ENCODE measurements at places on chromosomes 4 and X.

DNA sequence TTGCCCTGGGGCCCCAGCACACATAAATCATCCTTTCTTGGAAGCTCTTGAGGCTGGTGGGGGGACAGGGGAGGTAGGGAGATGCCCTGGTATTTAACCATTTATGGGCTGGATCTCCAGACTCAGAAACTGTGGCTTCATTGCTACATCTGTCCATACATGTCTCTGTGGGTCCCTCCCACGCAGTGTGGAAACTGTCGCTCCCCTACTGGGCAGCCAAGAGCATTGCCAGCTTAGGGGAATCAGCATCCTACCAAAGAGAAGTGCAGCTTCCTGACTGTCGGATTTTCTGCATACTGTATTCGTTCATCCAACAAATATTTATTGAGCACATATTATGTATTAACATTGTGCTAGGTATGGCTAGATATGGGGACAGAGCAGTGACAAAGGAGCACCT lies 3.7 kb downstream of the GRIPAP1 start:
- no peak for DNase-seq

- DNase-seq = no peak
Observed at GRCh38 chr4:189519186-189519585, 421.5 kb upstream of the FRG1 start.

- DNase-seq = no peak
Observed at GRCh38 chr4:76611616-76612207, 176.7 kb downstream of the SHROOM3 start.

DNA sequence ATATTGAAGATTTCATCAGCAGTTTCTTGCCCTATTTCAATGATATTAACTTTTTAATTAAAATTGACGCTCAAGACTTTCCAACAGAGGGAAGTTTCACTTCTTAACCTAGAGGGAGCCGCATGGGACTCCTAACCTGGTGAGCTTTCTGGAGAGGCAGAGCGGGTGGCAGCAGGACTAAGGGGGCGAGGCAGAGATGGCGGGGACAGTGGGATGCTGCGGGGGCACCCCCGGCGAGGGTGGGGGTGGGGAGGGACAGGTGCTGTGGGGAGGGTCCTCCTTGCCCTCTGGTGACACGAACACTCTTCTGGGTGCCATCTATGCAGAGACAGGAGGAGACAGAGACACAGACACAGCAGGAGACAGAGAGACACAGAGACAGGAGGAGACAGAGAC lies 104.4 kb downstream of the ADRA2C start:
- DNase-seq = no peak

- no peak for DNase-seq
Observed at GRCh38 chrX:153870791-153871360, 15.1 kb downstream of the L1CAM start.

- DNase-seq = no peak
Observed at GRCh38 chrX:9907645-9908387, 59.3 kb upstream of the CLDN34 start.

- DNase-seq = no peak
Observed at GRCh38 chr4:150906987-150907633, 108.0 kb downstream of the LRBA start.

DNA sequence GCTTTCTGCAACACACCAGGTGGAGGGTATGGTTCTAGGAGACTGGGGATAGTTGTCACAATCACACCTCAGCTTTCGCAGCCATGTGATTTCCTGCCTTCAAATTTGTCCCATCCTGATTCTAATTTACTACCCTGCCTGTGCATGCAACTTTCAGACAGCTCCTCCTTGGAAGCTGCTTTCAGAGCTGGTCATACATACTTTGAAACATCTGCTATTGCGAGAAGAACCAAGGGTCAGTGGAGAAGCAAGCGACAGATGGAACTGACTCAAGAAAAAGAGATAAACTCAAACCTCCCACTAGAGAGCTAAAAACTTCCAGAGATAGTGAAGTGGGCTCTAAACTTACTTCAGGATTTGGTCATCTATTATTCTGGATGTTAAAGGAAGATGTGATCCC lies 381.7 kb upstream of the FGF13 start:
- no peak for DNase-seq

DNA sequence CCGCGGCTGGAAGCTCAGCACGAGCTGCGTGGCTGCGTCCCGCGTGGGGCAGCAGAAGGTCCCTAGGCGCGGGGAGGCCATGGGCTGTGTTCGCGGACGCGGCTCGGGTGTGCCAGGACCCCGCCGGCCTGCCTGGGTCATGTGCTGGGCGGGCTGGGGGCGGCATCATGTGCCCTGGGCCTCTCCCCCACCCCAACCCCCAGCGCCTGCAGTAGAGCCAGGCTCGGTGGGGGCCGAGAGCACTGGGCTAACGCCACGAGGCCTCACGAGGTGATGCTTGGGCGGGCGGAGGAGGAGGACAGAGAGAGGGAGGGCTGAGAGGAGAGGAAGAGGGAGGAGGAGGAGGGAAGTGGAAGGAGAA lies at the start of gene GPR143:
GPR143 (minus strand) TSS at position 111 of the 361 bp plus-strand sequence; CDS start at position 81, 30 bp downstream.
- no peak for DNase-seq

- DNase-seq = no peak
Observed at GRCh38 chr4:168713253-168713652, 216.4 kb downstream of the PALLD start.

- DNase-seq = no peak
Observed at GRCh38 chr4:150158041-150158440, 79.8 kb downstream of the DCLK2 start.

- no peak for DNase-seq
Observed at GRCh38 chr4:5781691-5782090, 70.7 kb downstream of the EVC start.

DNA sequence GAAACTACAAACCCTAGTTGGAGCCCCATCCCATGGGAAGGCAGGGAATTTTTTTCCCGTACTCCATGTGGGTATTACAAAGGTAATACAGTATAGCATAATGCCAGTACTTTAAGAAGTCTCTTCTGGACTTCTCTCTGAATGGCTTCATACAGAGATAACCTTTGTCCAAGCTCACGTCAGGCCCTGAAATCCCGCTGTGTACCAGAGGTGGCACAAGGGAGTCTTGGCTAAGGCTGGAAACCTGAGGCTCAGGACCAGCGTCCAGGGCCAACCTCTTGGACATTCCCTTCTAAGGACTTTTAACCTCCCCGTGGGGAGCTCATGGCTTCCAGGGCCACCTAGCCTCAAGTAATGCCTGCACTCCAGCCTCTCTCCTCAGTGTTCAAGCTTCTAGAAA lies 338.9 kb upstream of the FAM241A start:
- no peak for DNase-seq

- no peak for DNase-seq
Observed at GRCh38 chr4:185598846-185599552, 63.7 kb upstream of the PDLIM3 start.

GRCh38 chr4:77156912-77157858 lies at the start of gene CCNG2:
Gene CCNG2, plus strand, starts transcription at chr4:77157207. Its CDS starts 1,326 bp downstream, at chr4:77158533.
- DNase-seq = peak; percentile 97

DNA sequence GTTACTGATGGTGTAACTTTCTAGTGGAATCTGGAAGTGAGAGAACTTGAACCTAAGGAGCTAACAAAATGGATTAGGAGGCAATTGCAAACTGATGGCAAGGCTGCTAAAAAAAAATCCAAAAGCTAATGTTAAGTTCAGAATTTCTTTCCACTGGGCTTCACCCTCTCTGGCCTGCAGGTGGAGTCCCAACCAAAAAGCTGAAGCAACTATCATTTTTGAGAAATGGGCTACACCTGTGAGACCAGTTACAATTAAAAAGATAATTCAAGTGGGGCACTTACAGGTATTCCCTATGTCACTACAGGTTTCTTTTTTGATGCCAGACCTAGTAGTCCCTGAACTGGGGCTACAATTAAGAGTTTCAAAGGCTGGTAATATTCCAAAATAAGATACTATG lies 142.1 kb upstream of the FTHL17 start:
- no peak for DNase-seq

- DNase-seq = no peak
Observed at GRCh38 chrX:153824348-153824747, 6.0 kb downstream of the PDZD4 start.

GRCh38 chr4:111187108-111187507 lies 564.2 kb upstream of the PITX2 start:
- no peak for DNase-seq

DNA sequence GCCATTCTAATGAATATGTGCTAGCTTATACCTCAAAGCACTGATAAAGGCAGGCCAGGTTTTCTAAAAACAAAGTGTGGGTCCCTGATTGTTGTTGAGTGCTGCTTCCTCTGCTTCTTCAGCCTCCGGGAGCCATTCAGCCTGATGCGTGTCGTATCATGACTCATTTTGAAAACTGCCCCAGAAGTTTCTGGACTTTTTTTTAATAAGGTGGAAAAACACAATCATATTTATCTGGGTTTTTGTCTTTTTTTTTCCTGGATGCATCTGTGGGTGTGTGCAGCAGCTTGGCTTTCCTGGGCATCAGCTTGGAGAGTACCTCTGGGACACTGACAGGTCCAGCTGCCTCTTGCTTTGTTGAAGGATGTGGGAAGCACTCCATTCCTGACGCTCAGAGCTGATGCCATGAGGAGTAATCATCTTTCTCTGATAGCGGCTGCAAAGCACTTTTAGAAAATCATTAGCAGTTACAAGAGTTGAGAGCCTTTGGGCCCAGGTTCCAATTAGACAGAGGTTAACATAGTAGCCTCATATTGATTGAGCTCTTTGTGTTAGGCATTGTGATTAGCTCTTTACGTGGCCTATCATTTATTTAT lies 66.9 kb downstream of the PARM1 start:
- no peak for DNase-seq

DNA sequence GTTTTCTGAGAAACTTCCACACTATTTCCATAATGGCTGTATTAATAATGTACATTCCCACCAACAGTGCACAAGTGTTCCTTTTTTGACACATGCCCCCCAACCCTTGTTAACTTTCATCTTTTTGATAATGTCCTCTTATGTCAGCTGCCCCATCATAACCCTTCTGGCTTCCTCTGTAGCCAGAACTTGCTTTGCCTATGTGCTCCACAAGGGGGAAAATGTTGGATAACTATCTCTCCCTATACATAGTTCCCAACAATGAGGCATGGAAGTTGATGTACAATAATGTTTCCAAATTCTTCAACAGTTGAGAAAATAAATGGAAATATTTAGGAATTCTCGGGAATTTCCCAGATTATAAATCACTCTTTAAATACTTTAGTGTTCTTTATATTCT lies 142.9 kb downstream of the ASB9 start:
- no peak for DNase-seq

- no peak for DNase-seq
Observed at GRCh38 chrX:133992882-133993281, 7.5 kb upstream of the GPC3 start.

DNA sequence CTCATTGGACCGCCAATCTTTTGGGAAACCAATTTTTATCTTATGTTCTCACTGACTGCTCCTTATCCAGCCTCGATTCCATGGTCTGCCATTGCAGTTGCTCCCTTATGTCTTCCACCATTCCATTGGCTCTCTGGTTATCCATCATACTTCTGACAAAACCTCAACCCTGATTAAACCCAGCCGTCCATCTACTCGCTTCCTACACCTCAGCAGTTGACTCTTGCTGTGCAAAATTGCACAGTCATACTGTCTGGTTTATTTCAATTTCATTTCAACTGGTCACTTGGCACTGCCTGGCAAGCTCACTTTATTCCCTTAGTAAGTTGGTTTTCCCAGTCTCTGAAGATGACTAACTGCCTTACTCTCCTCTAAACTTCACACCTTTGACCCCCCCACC lies 26.2 kb downstream of the ARL9 start:
- no peak for DNase-seq

DNA sequence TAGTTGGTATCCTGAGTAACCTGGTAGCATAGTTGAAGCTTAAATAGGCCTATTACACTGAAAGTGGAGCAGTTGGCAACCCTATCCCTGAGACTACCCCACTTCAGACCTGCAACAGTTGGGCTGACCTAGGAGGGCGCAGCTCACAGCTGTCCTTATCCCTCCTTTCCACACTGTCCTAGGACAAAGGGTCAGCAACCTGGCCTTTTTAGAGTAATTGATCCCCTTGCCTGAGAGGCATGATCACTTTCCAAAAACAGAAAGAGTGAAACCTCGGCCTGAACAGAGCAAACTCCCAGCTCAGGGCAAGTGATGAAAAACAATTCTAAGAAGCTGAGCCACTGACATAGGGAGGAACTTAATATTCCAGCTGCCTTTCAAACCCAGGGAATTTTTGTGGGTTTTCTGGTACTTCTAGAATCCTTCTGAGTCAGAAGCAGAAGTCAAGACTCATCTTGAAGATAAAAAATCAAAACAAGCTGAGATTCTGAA lies 94.9 kb upstream of the MYOZ2 start:
- no peak for DNase-seq

DNA sequence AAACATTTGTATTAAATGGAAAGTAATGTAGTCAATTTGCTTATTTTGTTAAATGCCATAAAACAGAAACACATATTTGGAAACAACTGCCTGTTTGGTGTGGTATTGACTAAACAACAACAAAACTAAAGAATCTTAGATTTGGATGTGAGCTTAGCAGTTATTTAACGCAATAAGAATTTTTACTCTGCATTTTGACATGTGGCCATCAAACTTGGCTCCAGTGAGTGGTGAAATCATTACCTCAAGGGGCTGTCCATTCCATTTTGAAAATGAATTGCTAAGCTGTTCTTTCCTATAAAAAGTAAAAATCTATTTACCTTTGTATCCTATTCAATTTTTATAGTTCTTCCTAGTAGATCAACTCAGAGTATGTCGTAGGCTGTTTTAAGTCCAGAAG lies 84.2 kb downstream of the DKK2 start:
- no peak for DNase-seq

- DNase-seq = no peak
Observed at GRCh38 chr4:87734084-87734483, 65.3 kb upstream of the IBSP start.

GRCh38 chr4:41534404-41534803 lies 3.6 kb upstream of the LIMCH1 start:
- DNase-seq = no peak

All from left forelimb (tissue), 1 donor.